T-cell (primary cell): ENCODE measurements at places on chromosomes 3 and 15.

GRCh38 chr15:67405208-67406191 is 115.4 kb upstream of the C15orf61 start:
- DNase-seq = no peak
- no peaks in the 10 kb centered on the region for H3K36me3 ChIP-seq
- no peak overlapping the region for H3K27ac ChIP-seq

DNA sequence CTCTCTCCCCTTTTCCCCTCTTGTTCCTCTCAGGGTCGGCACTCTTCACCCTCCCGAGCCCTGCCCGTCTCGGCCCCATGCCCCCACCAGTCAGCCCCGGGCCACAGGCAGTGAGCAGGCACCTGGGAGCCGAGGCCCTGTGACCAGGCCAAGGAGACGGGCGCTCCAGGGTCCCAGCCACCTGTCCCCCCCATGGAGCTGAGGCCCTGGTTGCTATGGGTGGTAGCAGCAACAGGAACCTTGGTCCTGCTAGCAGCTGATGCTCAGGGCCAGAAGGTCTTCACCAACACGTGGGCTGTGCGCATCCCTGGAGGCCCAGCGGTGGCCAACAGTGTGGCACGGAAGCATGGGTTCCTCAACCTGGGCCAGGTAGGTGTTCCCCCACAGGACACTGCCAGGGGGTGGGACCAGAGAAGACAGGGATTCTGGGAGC is 7.2 kb downstream of the FURIN start:
- no peak overlapping the region for H3K4me3 ChIP-seq
- no peak for DNase-seq
- H3K36me3 ChIP-seq = peaks cover 34% of the 10 kb centered on the region

DNA sequence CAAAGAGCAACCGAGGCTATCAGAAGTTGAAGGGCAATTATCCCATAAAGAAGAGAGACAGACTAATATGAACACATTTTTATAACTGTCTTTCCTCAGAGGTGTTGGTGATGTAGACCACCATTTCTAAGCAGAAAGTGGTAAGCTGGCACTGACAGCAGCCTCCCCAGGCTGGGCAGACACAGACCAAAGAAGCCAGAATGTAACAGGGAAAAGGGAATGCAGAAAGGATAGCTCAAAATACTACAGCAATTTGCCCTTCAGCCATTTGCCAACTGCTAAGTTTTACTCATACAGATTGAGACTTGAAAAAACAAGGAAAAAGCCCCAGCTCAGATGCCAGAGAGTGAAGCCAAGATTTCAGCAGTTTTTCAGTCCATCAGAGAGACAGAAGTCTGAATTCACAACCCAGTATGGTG is 73.5 kb upstream of the ABI3BP start:
- H3K27me3 ChIP-seq = no peaks in the 10 kb centered on the region
- H3K4me1 ChIP-seq = no peaks in the 10 kb centered on the region
- H3K27ac ChIP-seq = no peak overlapping the region

GRCh38 chr3:16928386-16929132 is 43.8 kb downstream of the PLCL2 start:
- H3K4me3 ChIP-seq = no peak overlapping the region
- DNase-seq = no peak
- no peaks in the 10 kb centered on the region for H3K36me3 ChIP-seq
- H3K27ac ChIP-seq = no peak overlapping the region
- no peaks in the 10 kb centered on the region for H3K27me3 ChIP-seq

DNA sequence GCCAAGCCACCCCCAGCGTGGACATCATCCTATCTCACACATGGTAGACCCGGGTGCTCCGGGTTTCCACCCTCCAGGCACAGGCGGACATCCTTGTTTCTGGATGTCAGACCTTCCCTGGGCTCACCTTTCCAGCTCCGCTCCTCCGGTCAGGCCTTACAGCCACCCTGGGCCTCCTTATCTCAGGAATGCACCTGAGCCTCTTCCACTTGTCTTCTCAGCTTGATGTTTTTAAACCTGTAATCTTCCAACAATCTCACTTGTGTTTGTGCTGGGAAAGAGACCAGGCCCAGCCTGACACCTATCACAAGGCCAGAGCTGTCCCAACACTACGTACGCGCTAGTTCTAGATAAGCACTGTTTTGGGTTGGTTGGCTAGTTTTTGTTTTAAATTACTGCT is 53.9 kb downstream of the NIPA2 start:
- no peaks in the 10 kb centered on the region for H3K27me3 ChIP-seq
- no peak overlapping the region for H3K4me3 ChIP-seq
- H3K36me3 ChIP-seq = no peaks in the 10 kb centered on the region

- no peaks in the 10 kb centered on the region for H3K4me1 ChIP-seq
- no peak overlapping the region for H3K27ac ChIP-seq
- H3K36me3 ChIP-seq = no peaks in the 10 kb centered on the region
- peaks cover 8% of the 10 kb centered on the region for H3K27me3 ChIP-seq
Observed at GRCh38 chr3:149667576-149667975, 9.8 kb upstream of the WWTR1 start.
